SHP77 treated with DMSO at 0.1 percent for 48 hours (cell line): ENCODE measurements at places on chromosomes 2 and 18.

DNA sequence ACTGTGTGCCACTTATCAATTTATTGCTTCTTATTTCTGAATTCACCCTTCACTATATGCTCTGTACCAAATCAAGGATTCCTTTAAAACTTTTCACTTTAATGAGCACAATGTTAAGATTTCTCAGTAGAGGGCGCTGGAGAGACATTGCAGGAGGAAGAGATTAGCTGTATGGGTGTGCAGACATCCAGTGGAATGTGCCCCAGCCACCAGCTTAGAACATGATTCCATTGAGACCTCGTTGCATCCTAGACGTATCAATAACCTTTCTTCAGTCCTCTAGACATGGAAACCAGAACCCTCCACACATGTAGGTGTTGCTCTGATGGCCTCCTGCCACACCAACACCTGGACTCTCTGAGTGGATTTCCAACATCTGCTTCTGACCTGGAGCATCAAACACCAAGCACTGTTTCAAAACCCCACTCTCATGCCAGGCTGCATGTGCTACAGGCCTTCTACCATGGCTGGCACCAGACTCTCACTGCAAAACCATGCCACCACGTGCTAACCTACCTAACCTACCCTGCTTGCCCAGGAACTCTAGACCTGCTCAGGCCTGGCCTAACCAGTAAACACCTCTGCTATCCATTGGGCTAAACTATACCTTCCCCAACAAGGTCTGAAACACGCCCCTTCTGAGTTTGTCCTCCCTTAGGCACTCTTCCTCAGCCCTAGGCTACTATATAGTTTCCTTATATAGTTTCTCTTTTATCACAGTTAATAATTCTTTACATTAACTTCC is 633.2 kb upstream of the PKDCC start:
- DNase-seq, result no peak

DNA sequence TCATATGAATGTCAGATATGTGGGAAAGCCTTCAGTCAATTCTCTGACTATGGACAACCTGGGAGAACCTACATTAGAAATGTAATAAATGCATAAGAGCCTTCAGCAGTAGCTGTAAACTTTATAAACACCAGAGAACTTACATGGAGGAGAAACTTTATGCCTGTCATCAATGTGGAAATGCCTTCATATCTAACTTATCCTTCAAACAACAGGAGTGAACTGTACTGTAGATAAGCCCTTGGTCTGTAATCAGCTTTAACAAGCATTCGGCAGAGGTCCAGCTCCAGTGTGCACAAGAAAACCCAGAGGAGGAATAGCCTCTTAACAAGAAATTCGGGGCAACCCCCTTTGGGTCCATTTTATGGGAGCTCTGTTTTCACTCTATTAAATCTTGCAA is 14.8 kb upstream of the UXS1 start:
- no peak for DNase-seq

DNA sequence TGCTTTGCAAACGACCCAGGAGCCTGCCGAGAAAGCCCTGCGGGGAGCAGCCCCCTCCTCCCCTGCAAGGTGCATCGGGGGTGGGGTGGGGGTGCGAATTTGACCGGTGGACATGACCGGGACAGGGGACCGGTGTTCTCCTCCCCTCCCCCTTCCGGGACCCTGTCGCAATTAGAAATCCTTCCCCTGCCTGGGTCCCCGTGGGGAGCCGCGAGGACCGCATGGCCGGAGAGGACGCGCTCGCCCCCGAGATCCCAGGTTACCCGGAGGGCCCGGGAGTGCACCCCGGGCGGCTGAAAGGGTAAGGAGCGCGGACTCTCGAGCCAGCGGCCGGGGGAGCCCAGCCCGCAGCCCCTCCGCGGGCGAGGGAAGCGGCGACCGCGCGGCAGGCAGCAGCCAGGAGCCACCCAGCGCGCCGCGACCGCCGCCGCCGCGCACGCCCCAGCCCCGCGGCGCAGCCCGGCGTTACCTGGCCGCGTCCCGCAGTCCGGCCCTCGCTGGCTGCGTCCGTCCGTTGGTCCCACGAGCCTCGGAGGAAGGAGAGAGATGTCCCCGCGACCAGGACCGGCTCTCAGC is 482 bp downstream of the DLGAP1 start:
- no peak for DNase-seq

DNA sequence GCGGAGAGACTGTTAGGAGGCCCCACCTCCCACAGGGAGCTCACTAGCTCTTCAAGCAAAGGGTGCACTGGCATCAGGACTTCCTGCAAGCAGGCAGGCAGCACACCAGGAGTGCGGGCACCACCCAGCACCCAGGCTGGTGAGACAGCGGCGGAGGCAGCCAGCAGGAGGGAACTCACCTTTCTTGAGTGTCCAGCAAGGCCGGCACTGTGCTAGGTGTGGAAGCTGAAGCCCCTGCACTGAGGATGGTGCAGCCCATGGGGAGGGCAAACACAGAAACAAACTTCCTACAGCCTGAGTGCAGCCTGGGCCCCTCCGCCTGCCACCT is 100.7 kb upstream of the ID2 start:
- peak; percentile 41 for DNase-seq

GRCh38 chr2:50749216-50749615 is 282.7 kb downstream of the NRXN1 start:
- no peak for DNase-seq
